ENCODE measurements at places on chromosomes 4 and X.

GRCh38 chr4:174697202-174697601 lies 131.8 kb downstream of the GLRA3 start:
- DNase-seq, result no peak

DNA sequence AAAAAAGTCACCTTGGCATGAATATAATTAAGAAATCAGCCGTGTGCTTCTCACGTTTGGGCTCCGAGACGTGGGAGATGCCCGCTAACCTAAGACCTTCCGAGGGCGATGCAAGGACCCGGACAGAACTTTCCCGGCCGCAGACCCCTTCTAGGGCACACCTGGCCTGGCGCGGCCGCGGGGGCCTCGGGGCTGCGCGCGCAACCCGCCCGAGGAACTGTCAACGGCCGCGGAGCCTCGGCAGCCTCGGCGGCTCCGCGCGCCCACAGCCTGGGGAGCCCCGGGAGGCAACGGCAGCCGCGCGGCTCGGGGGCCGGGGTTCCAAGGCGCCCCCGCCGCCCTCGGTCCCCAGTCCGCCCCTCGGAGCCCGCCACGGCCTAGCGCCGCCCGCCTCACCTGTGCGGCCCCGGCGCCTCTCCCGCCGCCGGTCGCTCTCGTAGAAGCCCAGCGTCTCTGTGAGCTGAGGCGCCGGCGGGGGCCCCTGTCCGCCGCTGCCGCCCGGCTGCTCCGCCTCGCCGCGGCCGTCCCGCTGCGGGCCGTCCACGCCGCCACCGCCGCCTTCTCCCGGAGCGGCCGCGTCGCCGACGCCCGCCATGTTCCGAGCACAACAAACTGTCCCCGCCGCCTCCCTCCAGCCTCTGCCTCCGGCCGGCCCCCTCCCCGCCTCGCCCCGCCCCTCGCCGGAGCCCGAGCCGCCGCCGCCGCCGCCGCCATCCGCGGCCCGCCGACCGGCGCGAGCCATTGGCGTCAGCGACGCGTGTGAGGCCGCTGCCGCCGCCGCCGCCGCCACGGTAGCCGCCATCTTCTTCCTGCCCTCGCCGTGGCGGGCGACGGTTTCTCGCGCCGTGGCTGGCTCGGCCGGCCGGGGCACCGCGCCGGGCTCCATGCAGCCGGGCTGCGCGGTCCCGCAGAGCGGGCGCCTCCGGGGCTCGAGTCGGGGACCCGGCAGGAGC lies at the start of gene TAPT1:
TSS of gene TAPT1 (minus strand) at position 609 of the 953 bp plus-strand sequence. CDS start at position 595, 14 bp downstream.
- DNase-seq, result no peak

- no peak for DNase-seq
Measured at GRCh38 chr4:25725870-25726269, 70.2 kb downstream of the SLC34A2 start.

GRCh38 chrX:31007321-31007720 lies 64.5 kb downstream of the FTHL17 start:
- no peak for DNase-seq

GRCh38 chrX:20742106-20742505 lies 475.4 kb upstream of the RPS6KA3 start:
- no peak for DNase-seq

- no peak for DNase-seq
Measured at GRCh38 chr4:99208719-99209075, 10.3 kb downstream of the ADH6 start.

- DNase-seq, result no peak
Measured at GRCh38 chrX:48278958-48279357, 23.8 kb downstream of the SSX1 start.

DNA sequence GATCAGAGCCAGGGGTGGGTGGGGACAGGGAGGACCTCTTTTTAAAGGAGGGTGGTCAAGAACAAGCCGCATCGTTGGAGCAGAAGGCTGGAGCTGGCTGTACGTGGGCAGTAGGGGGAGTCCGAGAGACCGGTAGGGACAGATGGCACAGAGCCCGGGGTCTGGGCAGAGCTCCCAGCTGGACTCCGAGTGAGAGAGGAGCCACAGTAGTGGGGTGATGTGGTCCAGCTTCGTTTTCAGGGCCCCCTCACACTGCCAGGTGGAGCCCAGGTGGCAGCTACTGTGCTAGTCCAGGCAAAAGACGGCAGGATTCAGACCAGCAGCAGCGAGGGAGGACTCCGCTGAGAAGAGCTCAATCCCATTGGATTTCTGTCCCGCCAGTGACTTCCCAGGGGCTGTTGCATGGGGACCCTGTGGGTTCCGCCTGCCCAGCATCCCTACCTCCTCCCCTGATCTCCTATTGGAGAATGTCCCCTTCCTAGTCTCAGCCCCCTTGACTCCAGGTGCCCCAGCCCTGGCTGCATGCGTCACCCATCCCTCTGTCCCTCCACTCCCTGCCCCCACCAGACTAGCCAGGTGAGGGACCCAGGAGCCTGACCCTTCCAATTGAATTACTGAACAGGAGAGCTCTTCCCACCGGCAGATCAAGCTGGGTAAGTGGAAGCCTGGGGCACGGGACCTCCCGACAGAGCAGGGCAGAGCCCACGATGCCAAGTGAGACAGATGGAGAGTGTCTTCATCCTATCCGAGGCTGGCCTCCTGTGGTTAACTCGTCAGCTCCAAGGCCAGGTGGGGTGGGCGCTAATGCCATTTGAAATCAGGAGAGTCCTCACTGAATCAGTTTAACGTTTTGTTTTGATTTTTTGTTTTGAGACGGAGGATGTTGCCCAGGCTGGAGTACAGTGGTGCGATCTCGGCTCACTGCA lies 2.9 kb downstream of the ARHGAP4 start:
- DNase-seq, result no peak

GRCh38 chr4:136900696-136901095 lies 631.6 kb downstream of the PCDH18 start:
- DNase-seq, result no peak

GRCh38 chr4:137534516-137534915 lies 2.2 kb upstream of the PCDH18 start:
- no peak for DNase-seq

DNA sequence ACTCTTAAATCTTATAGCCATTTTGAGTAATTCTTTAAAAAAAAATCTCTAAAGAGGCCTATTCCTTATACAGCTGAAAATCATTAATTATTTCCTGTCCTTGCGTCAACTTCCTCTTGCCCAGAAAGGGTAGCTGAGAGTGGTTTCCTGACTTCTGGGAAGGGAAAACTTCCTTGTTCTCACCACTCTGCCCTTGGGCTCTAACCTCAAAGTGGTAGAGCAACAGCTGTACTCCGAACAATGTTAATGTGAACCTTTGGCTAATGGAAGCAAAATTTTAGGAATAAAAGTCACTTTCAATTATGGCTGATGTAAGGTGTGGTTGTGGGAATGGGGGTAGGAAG lies 15.3 kb downstream of the KLHL2 start:
- DNase-seq, result no peak

GRCh38 chr4:25095837-25096236 lies 64.4 kb downstream of the SEPSECS start:
- no peak for DNase-seq

DNA sequence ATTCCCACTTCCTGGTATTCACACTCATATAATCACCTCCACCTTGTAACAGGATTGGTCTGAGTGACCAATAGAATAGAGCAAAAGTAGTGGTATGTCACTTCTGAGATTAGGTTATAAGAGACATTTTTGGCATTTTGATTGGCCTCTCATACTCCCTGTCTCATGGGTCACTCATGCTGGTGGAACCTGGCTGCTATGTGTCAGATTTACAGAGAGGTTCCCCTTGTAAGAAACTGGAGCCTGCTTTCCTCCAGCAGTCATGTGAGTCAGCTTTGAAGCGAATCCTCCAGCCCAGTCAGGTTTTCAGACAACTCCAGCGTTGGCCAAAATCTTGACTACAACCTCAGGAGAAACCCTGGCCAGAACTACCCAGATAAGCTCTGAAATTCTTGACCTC lies 2.6 kb upstream of the OTUD4 start:
- DNase-seq, result no peak

GRCh38 chr4:3197366-3198105 lies 51.4 kb upstream of the MSANTD1 start:
- DNase-seq, result no peak

DNA sequence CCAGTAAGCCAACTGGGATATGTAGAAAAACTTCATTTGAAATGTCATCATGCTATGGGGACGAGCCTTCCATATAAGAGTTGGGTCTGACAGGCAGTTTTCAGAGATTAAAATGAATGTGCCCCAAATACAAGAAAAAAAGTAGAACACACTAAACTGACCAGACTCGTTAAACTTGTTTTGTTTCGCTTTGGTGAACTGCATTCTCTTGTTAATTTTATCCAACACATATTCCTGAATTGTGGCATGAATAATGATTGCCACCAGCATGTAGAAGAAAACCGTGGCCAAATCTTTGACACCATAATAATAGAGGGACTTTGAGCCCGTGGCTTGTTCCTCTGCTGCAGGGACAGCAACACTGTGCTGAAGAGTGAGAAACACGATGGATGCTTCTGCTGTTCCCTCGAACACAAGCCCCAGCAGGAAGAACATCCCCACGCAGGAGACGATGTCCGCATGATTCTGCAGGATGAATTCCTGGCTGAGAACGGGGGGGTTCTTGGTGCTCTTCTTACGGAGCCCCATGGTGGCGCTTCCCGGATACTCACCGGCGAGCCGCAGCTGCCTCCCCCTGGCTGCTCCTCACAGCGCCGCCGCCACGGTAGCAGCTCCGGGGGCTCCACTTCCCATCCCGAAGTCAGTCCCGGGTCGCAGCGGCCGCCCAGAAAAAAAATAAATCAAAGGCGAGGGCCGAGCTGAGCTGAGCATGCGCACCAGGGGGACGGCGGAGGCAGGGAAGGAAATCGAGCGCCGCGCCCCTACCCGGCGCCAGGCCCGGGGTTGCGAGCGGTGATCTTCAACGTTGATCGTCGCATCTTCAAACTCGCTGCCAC lies at the start of gene TRAM1L1:
TSS of gene TRAM1L1 (minus strand) at position 711 of the 836 bp plus-strand sequence. CDS start at position 528, 183 bp downstream.
- DNase-seq, result no peak

GRCh38 chrX:17588303-17588702 lies 149.0 kb upstream of the SCML1 start:
- DNase-seq, result no peak

- DNase-seq, result no peak
Measured at GRCh38 chr4:61428950-61429349, 228.8 kb downstream of the ADGRL3 start.

- DNase-seq, result no peak
Measured at GRCh38 chr4:74890341-74890740, 42.6 kb upstream of the PARM1 start.

DNA sequence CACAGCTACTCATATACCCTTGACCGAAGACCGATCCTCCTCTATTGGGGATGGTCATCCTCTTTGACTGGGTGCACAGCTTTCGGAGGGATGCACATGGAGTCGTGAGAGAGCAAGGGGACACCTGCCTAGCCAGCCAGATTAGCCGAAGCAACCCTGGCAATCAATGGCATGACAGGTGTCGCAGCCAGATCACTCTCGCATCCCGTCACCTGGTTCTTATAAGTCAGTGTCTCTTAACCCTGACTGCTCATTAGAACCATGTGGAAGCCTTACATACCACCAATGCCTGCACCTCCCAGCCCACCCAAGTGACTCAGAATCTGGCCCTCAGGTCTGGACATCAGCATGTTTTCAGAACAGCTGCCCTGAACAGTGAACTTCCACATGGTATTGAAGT lies 249.7 kb downstream of the EVC2 start:
- no peak for DNase-seq

DNA sequence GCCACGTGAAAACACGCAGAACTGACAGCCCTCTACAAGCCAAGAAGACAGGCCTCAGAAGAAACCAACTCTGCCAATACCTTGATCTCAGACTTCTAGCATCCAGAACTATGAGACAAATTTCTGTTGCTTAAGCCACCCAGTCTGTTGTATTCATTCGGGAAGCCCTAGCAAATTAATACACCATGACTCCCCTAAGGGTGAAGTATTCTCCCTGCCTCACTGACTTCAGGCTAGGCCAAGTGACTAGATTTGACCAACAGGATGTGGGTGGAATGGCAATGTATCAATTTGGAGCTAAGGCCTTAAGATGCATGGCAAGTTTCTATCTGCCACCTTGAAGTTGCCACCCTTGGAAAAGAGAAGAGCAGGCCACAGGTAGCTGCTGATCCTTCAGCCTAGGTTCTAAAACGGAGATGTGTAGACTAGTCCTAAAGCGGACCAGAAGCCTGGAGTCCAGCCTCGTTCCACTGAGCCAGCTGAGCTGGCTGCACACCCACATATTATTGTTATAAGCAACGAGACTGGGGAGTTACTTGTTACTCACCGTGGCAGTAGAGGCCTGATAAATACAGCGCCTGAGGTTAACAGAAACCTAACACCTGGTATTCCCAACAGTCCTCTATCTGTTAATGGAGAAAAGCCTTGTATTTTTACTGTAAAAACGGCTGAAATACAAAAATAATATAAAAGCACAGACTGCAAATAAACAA lies 16.4 kb downstream of the SCARB2 start:
- no peak for DNase-seq

DNA sequence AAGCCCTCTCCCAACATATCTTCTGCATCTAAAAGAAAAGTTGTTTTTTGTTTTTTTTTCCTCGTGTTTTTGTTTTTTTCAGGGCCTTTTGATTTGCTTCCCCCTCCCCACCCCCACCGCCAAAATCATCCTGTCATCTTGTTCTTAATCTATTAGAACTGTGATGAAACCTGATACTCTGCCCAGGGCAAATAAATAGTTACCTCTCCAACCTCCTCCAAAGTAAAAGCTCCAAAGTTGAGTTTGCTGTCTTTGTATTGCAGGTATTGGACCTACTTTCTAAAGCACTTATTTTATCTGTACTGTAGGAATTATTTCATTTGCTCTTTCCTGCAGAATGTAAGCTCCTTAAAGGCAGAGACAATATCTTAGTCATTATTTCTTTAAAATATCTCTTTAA lies 172.9 kb downstream of the SOWAHB start:
- DNase-seq, result no peak

GRCh38 chr4:176001151-176002006 lies 64.3 kb upstream of the WDR17 start:
- no peak for DNase-seq

- no peak for DNase-seq
Measured at GRCh38 chr4:44157611-44158277, 290.9 kb downstream of the KCTD8 start.

DNA sequence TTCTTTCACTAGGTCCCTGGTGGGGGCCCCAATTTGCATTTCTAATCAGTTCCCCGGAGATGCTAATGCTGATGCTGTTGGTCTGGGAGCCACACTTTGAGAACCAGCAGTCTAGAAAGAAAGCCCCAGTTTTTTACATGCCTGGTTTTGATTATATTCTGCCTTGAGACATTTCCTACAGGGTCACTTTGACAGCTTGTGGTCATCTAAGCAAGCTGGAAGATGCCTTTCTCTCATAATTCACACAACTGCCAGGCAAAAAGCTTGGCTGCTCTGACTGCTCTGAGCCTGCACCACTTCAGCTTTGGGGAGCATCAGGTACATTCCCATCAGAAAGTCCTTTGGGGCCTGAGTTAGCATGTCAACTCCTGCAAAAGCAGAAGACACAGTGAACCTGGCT lies 5.9 kb upstream of the PLAC1 start:
- no peak for DNase-seq

GRCh38 chrX:100649550-100650356 lies 5.8 kb downstream of the SRPX2 start:
- no peak for DNase-seq

GRCh38 chr4:140720387-140721304 lies 35.5 kb downstream of the TBC1D9 start:
- no peak for DNase-seq

- no peak for DNase-seq
Measured at GRCh38 chr4:101527188-101527587, 179.9 kb upstream of the PPP3CA start.

- DNase-seq, result no peak
Measured at GRCh38 chrX:100648458-100649417, 4.7 kb downstream of the SRPX2 start.
